ENCODE measurements at places on chromosomes 13 and 19.
A peak's percentile ranks its signal among the peaks of the same experiment; 100 is the strongest.

GRCh38 chr19:3046698-3047495 is 15.4 kb downstream of the TLE5 start:
- DNase-seq, result no peak

GRCh38 chr19:14871619-14872230 is 14.2 kb downstream of the OR7A17 start:
- DNase-seq, result no peak

GRCh38 chr13:19604306-19604705 is 29.2 kb upstream of the MPHOSPH8 start:
- no peak for DNase-seq

- peak; percentile 75 for DNase-seq
These were observed 7.5 kb upstream of the LRFN1 start for GRCh38 chr19:39328046-39328705.

DNA sequence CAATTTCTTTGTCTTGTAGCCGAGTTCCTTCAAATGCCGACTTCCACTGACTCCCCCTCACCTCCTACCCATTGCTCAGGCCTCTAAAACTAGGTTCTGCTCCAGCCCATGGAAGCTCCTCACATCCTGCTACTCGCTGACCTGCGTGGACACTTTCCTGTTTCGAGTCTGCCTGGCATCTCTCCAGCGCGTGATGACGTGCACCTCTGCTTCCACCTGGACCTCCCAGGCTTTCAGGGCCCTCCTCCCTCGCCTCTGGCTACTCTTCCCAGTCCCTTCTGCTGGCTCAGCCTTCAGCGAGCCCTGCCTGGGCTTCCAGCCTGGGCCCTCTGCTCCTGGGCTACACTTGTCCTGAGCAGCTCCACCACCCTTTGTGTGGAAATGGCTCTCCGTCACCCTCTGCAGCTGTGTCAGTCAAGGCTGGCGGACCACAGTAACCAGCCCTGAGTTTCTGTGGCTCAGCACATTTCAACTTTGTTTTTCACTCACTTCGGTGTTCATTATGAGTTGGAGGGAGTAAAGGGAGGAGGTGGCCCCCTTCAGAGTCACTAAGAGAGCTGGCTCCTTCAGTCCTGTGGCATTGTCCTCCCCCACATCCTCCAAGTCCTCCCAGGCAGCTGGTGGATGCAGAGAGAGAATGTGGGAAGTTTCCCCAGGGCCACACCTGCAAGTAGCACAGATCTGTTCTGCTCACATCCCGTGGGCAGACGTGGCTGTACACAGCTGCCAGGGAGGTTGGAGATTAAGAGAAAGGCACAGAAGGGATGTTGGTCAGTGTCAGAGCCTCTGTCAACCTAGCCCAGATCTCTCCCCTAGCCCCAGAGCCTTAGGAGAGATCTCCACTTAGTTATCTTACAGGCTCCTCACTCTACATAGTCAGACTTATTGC is 49.4 kb downstream of the SERP2 start:
- DNase-seq, result no peak

- DNase-seq, result no peak
These were observed 108.2 kb downstream of the KCNRG start for GRCh38 chr13:50123515-50123861.

GRCh38 chr13:81781471-81781870 is 1440.5 kb upstream of the SPRY2 start:
- no peak for DNase-seq

GRCh38 chr13:111542530-111543341 is 222.3 kb downstream of the TEX29 start:
- no peak for DNase-seq

DNA sequence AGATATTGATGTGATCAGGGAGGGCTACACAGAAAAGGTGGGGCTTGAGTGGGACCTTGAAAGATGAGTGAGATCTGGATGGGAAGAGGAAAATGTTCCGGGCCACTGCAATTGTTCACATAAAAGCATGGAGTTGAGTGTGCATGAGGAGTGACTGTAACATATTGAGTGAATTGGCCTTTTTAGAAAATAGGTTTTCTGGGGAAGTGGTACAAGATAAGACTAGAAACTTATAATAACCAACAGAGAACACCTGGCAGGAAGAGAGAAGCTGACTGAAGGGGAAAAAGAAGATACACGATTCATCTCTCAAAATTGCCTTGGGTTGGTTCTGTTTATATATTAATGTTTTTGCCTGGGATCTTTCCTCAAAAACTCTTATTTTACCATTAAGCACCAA is 32.2 kb downstream of the SLC10A2 start:
- DNase-seq, result no peak

GRCh38 chr13:95039415-95039814 is 261.8 kb downstream of the ABCC4 start:
- DNase-seq, result no peak

DNA sequence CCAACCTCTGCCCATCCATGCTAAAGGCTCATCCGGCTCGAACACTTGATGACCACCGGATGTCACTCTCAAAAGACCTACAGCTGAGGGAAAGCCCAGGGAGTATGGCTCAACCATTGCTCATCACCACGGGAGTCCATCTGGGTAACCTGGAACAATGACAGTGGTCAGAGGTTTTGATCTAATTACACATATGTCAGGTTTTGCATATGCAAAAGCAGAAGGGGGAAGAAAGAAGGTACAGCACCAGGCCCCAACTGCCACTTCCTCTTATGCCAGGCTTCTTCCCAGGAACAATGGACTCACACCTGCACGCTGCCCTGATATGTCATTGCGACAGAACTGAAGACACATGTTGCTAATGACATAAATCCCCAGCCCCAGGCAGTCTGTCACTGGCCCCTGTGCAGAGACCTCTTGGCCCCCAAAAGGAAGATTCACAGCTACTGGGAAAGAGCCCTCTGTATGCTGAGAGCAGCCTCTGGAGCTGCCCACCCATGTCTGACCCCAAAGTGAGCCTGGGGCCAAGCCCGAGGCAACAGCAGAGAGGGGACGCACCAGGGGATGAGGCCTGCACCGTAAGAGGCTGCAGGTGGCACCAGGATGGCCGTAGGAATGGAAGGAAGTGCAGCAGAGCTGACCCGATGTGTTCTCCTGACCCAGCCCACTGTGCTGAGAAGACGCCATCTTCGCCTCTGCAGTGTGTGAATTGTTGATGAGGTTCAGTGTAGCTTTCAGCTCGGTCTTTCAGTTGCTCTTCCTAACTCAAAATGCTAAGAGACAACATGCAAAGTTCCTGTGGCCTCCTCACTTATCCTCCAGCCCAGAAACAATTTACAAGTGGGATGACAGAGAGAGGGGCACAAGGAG is 26.3 kb downstream of the EPS15L1 start:
- peak; percentile 78 for DNase-seq
